K562 (cell line): ENCODE measurements at places on chromosomes 13 and 19.

GRCh38 chr13:108270442-108270841 lies 924 bp downstream of the TNFSF13B start:
- DNase-seq = no peak

DNA sequence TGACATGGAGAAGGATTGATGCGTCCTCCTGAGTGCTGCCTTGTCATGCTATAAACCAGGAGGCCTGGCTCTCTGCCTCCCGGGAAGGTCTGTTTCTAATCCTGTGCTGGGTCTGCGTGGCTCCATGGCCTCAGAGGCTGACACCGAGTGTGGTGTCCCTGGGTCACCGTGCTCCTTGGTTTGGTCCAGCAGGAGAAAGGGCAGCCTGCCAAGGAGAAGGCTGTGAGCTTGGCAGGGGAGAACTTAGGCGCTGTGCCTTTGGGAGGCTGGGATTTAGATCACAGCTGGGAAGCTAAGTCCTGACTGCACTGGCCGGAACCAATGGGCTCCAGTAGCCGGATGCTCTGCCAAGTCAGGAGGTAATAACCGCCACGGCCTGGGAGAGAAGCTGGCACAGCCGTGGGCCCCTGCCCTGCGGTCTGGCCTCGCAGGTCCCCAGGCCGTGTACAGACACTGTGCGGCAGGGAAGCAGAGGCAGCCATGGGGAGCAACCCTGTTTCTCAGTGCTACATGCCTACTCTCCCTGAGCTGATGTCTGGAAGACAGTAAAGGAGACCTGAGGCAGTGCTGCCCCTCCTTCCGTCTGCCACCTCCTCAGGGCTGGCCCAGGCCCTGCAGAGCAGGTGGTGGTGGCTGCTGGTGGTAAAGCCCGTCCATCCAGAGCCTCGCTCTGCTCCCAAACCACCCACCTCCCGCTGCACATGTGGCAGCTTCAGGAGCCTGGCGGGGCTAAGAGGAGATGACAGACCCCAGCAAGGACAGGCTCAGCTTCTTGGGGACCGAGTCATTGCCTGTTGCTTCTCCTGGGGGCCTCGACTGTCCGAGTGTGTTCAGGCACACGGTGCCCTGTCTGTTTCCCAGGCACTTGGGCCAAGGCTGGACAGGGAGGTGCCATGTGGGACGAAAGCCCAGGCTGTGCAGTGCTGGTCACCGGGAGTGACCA lies 44.9 kb downstream of the C13orf46 start:
- DNase-seq = no peak

DNA sequence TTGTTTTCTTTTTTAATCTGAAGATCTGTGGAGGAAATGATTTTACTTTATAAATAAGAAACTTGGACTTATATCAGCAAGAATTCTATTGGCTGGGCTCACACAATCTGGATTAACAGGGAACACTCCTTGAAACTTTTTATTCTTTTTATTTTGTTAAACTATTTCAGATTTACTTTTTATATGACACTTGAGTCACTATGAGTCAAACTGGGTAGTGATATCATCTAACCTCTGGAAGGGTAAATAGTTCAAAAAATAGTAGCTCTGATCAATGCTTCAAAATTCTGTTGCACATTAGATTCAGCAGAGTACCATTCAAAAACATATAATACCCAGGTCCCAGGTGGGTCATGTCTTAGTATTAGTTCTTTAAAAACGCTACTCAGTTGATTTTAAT lies 55.1 kb upstream of the NBEA start:
- DNase-seq = no peak

GRCh38 chr13:99528547-99528946 lies 27.3 kb downstream of the TM9SF2 start:
- DNase-seq = no peak

DNA sequence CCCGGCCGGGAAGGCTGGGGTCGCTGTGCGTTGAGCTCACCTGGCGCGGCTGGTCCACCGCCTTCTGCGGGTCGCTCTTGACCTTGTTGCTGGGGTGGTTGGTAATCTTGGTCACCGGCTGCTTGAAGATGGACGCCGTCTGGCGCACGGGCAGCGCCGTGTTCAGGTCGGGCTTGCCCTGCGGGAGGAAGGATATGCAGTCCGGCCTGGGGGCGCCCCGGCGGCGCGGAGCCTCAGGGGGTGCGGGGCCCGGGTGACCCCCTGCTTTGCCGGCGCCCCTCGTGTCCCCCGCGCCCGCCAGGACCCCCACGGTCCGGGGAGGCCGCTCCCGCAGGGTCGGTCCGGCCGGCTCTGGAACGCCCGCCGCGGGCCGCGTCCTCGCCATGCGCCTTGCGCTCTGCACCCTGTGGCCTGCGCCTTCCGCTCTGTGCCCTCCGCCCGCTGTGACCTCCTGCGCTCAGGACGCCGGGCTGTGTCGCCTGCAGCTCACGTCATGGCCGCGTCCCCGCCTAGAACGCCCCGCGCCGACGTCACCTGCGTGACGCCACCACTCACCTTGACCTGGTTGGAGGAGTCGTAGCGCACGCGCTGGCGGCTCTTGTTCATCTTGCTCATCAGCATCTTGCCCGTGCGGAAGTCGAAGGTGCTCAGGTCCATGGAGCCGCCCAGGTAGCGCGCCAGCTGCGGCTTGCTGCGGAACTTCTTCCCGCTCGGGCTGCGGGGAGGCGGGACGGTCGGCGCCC lies 8.0 kb downstream of the MBD3 start:
- no peak for DNase-seq

DNA sequence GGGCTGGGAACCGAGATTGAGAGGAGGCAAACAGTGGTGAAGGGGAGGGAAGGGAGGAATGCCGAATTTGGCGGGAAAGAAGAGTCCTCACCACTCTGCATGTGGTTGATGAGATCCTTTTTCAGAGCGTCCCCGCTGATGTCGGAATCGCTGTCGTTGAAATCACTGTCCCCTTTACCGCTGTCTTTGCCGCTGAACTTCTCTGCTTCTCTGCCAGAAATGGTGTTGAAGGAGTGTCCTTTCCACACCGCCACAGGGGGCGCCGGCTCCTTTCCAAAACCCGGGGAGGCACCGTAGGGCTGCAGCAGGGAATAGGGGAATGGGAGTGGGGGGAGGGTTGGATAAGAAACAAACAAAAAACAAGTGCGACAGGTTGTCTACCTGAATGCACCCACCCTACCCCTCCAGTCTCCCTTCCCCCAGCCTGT lies 3.1 kb downstream of the PCDH8 start:
- no peak for DNase-seq

DNA sequence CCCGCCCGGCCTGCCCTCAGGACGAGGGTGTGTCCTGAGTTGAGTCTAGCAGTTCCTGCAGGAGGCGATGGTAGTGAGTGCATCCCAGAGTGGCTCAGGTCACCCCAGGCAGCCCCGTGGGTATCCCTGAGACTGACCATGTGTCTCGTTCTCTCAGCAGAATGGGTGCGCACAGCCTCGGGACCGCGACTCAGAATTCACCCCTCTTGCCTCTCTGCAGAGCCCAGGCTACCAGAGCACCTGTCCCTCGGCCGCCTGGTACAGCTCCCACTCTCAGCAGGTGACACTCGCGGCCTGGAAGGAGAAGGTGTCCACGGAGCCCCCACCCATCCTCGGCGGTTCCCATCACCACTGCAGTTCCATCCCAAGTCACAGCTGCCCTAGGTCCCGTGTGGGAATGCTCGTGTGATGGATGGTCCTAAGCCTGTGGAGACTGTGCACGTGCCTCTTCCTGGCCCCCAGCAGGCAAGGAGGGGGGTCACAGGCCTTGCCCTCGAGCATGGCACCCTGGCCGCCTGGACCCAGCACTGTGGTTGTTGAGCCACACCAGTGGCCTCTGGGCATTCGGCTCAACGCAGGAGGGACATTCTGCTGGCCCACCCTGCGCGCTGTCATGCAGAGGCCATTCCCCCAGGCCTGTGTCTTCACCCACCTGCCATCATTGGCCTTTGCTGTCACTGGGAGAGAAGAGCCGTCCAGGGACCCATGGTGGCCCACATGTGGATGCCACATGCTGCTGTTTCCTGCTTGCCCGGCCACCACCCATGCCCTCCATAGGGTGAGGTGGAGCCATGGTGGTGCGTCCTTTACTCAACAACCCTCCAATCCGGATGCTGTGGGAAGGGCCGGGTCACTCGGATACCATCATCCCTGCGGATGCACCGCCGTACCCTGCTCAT lies 87.1 kb upstream of the MCF2L start:
- no peak for DNase-seq

GRCh38 chr13:109182777-109183465 lies 553.5 kb downstream of the MYO16 start:
- no peak for DNase-seq

DNA sequence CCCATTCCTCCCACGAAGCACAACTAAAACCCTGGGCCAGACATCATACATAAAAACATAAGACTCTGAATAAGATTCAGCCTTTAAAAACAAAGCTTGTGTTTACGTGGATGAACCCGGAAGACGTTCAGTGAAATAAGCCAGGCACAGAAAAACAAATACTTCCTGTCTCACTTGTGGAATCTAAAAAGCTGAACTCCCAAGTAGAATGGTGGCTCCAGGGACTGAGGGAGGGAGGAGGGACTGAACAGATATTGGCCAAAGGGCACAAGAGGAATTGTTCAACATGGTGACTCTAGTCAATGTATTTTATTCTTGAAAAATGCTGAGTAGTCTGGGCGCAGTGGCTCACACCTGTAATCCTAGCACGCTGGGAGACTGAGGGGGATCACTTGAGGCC lies 35.7 kb upstream of the TPM4 start:
- DNase-seq = no peak

GRCh38 chr13:92823059-92823458 lies 403.5 kb upstream of the GPC6 start:
- no peak for DNase-seq

DNA sequence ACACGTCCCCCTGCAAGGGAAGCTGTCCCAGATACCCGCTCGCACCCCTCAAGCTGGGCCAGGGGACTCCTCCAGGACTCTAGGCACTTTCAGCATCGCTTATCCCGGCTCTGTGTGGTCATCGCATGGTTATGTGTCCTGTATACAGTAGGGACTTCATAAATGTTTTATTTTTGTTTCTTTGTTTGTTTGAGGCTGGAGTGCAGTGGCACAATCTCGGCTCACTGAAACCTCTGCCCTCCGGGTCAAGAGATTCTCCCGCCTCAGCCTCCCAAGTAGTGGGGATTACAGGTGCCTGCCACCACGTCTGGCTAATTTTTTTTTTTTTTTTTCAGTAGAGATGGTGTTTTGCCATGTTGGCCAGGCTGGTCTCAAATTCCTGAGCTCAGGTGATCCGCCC lies 7.5 kb downstream of the ANGPTL8 start:
- no peak for DNase-seq

- peak; percentile 95 for DNase-seq
These were observed at the start of gene AKT2 for GRCh38 chr19:40284501-40285352. Gene AKT2 (minus strand): TSS chr19:40285345. CDS start chr19:40265267, 20,078 bp downstream.

- DNase-seq = no peak
These were observed 66.7 kb downstream of the FOXO1 start for GRCh38 chr13:40599747-40600146.

GRCh38 chr19:34269968-34270621 lies 15.7 kb downstream of the GARRE1 start:
- no peak for DNase-seq

DNA sequence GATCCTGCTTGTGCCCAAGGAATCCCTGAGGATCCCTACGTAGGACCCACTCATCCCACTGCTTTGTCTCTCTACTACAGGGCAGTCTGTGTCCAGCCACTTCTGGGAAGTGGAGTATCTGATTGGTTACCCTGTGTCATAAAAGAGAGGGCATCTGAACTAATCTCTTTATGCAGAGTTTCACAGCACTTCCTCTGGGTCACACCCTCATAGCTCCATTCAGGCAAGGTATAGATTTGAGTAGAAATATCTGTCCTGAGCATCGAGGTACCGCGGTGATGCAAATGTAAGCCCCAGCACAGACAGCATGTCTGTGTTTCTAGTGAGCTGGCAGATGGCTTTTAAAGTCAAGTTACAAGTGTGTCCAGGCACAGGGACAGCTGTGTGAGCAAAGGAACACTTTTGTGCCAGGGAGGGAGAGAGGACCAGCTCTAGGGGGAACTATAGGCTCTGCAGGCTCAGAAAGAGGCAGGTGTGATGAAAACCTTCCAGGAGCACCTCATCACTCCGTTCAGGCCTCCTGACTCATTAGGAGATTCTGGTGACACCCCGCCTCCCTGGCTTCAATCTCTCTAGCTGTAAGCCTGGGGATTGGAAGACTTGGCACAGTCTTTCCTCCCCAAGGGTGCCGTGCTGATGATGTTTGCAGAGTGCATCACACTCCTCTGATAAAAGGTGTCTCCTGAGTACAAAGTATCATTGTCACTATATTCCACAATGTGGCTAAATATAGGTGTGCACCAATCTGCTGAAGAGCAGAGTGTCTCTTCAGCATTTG lies 84.3 kb upstream of the UBL3 start:
- DNase-seq = no peak

DNA sequence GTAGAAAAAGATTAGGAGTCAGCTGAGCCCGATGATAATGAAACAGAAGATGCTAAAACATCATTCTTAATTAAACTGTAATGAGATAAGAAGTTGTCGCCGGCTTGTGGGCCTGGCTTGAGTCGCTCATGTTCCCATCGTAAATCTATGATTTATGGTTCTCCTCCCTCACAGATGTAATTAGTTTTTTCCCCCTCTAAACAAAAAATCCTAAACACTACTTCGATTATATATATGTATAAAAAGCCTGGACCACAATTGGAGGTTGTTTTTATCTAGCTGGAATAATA lies 151.3 kb downstream of the PTPRS start:
- DNase-seq = no peak

- peak; percentile 18 for DNase-seq
These were observed 123.1 kb downstream of the CDK8 start for GRCh38 chr13:26377038-26377437.

GRCh38 chr19:55340784-55341147 lies 1.1 kb downstream of the KMT5C start:
- DNase-seq = no peak

DNA sequence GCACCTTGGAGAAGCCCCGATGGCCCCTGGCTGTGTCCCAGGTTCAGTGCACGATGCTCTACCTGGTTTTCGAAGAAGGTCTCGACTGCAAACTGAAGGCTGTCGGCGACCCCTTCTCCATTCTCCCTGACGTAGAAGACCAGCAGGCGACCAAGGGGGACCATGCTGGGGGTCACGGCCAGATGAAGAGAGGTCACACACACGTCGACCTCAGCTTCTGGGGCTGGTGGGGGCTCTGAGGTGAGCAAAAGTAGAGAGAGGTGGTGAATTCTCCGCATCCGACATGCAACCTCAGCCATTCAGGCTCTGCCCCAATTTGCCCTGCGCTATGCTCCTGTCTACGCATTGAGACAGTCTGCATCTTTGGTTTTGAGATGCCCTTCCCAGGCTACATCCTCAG lies 49.3 kb downstream of the CPAMD8 start:
- no peak for DNase-seq

- peak; percentile 56 for DNase-seq
These were observed 130.3 kb upstream of the LSM14A start for GRCh38 chr19:34041925-34042521.
